Activated T-cell treated with anti-CD3 and anti-CD28 coated beads, Interleukin-2, amount 50 U/mL, for 4 hours (primary cell): ENCODE measurements at places on chromosomes 3 and 15. TPM values are rescaled to one million over a fixed set of nuclear protein-coding genes. Genes with fewer than 3 reads are reported as not detected.

GRCh38 chr15:65630760-65631159 is 9.0 kb downstream of the SLC24A1 start:
- no peak for DNase-seq

GRCh38 chr3:140206196-140207040 is 271.4 kb downstream of the CLSTN2 start:
- no peak for DNase-seq

DNA sequence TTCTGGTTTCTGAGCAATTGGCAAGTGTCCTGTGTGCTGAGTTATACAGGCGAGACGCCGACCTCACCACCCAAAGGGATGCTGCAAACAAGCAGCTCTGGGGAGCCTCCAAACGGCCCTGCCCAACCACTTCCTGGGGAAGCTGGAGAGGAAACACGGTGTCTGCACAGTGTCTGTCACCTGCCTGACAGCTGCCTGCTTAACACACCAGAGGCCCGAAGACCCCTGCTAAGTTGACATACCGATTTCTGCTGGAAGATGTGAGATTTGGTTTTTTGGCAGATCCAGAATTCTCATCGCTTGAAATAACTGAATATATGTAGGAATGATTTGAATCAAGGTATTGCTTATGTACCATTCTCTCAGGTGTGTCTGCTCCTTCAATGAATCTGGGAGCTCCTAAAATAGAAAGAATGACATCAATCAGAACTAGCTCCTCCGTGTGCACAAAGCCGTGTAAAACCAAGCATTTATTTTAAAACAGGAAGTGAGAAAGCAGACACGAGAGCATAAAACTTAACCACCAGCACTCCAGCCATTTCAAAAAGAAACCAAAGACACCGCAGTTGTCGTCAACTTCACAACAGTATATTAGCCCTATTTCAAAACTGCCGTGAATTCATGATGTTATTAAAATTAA is 27.2 kb downstream of the LRRC2 start:
- DNase-seq = peak; percentile 75

DNA sequence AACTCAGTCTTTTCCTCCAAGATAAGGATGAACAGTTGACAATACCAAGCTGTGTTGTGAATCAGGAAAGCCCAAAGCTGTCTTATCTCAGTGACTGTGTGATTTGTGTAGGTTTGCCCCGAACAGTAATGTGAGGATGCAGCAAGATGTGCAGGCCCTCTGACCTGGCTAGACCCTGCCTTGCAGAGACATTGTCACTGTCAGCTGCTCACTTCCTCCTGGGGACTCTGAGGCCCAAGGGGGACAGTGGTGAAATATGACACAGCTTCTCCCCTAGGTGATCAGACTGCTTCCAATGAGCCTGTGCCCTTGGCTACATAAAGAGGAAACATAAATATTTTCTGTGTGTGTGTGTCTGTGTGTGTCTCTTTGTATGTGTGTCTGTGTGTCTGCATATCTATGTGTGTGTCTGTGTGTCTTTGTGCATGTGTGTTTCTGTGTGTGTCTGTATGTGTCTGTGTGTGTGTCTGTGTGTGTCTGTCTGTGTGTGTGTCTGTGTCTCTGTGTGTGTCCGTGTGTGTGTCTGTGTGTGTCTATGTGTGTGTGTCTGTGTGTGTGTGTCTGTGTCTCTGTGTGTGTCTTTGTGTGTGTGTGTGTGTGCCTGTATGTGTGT is 21.7 kb downstream of the LRRK1 start:
- no peak for DNase-seq

Gene CCDC39
- total RNA-seq = not detected

DNA sequence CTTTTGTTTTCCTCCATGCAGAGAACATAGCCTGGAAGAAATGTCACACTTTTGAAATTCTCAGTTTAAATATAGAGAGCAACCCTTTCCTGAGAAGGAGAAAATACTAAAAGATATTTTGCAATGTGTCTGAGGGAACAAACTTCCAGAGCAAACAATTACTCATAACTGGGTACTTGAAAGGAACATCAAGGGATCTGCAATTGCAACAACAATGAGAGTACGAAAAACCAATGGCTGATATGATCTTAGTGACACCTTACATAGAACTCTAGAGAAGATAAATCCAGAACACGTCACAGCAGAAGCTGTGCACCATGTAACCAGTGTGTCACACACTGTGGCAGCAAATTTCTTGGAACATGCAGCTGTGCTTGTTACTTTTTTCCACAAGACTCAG is 14.6 kb upstream of the ARPP21 start:
- DNase-seq = no peak

- DNase-seq = no peak
Measured at GRCh38 chr3:143163562-143164100, 44.1 kb downstream of the CHST2 start.

GRCh38 chr3:191353022-191353777 is 22.9 kb upstream of the UTS2B start:
- DNase-seq = no peak

- DNase-seq = peak; percentile 59
Measured at GRCh38 chr3:30751610-30752299, 142.7 kb downstream of the GADL1 start.

Gene TPRG1
- total RNA-seq = 10.6 TPM

Gene BNC1
- total RNA-seq = not detected
